Stimulated activated CD4-positive, alpha-beta T cell treated with anti-CD3 and anti-CD28 coated beads, Interleukin-15, amount 100 ng/mL, for 48 hours (primary cell): ENCODE measurements at places on chromosomes 6 and 20.

DNA sequence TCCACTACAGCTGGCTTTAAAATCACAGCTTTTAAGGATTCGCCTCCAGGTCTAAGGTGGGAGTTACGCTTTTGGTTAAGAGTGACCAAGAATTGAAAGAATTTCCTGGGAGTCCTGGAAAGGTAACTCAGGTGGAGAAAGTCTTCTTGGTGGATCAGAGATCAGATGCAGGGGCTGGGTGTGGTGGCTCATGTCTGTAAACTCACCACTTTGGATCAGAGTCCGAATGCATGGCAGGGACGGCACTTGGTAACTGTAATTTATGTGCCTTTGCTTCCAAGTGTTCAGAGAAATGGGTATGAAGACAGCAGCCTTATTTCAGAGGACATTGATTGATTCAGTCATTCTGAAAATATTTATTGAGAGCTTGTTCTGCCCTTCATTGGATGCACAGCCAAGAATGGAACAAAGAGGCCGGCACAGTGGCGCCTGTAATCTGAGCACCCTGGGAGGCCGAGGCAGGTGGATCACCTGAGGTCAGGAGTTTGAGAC is 18.0 kb upstream of the JARID2 start:
- no peak for DNase-seq

DNA sequence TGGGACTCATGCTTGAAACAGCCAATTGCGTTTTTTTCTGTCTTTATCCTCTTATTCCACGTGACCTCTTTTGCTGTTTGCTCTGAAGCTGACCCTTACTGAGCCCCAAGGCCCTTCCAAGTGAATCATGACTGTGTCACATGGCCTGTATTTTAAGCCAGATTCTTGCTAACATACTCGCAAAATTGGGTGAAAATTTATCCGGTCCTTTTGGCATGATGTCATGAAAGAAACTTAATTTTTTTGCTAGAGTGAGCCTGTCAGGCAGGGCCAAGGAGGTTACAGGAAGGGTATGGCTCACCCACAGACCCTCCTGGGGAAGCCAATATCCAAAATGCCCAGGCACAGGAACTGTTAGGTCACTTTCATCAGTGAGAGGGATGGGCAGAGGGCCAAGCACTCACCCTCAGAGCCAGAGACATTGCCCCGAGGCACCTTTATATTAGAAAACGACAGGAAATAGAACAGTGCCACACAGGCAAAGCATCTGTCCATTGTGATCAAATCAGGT is 296.7 kb downstream of the CDH26 start:
- DNase-seq = no peak

GRCh38 chr6:3753228-3753835 is 1.8 kb upstream of the PXDC1 start:
- no peak for DNase-seq

DNA sequence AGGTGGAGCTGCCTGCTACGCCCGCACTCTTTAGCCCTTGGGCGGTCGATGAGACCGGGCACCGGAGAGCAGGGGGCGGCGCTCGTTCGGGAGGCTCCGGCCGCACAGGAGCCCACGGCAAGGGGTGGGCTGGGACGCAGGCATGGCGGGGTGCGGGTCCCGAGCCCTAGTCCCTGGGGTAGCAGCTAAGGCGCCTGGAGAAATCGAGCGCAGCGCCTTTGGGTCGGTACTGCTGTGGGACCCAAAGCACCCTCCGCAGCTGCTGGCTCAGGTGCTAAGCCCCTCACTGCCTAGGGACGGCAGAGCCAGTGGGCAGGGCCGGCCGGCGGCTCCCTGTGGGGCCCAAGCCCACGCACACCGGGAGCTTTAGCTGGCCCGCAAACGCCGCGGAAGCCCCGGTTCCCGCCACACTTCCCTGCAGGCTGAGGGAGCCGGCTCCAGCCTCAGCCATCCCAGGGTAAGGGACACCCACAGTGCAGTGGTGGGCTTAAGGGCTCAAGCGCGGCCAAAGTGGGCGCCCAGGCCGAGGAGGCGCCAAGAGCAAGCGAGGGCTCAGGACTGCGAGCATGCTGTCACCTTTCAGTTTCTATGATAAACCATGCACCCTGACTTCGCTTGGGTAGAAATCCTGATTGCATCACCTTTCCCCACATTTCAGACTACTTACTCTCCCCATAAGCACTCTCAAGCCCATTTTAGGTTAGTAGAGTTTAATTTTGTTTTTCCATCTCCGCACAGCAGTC is 52.0 kb downstream of the MYLIP start:
- no peak for DNase-seq

GRCh38 chr20:63417097-63417737 is 55.2 kb downstream of the KCNQ2 start:
- no peak for DNase-seq

- DNase-seq = no peak
Measured at GRCh38 chr6:16623731-16624130, 137.5 kb downstream of the ATXN1 start.

GRCh38 chr20:50725724-50726005 is 5.7 kb upstream of the PARD6B start:
- DNase-seq = no peak

- DNase-seq = no peak
Measured at GRCh38 chr6:55798571-55798970, 76.8 kb downstream of the BMP5 start.

- no peak for DNase-seq
Measured at GRCh38 chr6:1227935-1228753, 83.8 kb upstream of the FOXQ1 start.

- no peak for DNase-seq
Measured at GRCh38 chr20:59082077-59082740, 39.6 kb upstream of the PRELID3B start.

GRCh38 chr6:169269180-169270076 is 15.8 kb upstream of the THBS2 start:
- no peak for DNase-seq

GRCh38 chr20:52766645-52767435 is 205.3 kb upstream of the TSHZ2 start:
- DNase-seq = no peak

DNA sequence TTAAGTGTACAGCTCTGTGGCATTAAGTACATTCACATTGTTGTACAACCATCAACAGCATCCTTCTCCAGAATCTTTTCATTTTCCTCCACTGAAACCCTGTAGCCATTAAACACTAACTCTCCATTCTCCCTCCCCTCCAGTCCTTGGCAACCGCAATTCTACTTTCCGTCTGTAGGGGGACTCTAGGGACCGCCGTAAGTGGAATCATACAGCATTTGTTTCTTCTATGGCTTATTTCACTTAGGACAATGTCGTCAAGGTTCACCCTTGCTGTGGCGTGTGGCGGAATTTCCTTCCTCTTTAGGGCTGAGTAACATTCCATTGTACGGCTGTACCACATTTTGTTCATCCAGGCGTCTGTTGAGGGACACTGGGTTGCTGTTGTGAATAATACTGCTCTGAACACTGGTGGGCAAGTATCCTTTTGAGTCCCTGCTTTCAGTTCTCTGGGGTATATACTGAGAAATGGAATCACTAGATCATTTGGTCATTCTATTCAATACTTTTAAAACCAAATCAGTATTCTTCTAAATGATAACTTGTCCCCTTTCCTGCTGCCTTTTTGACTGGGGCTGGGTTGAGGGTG is 50.7 kb downstream of the PPP1R3G start:
- DNase-seq = peak; percentile 10

DNA sequence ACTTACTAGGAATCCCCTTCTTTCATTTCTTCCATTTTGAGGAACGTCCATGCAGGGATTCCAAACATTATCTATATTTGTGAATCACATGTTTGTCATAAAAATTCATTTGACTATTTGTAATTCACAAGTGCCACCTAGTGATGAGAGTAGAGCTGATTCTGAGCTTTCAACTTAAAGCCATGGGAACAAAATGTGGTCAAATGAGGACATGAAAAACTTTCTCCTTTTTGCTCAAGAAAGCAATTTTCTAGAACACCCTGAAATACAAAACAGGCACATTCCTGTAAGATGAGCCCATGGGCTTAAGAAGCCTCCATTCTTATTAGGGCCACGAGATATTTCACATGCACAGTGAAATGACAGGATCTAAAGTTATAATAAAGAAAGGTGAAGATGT is 12.3 kb downstream of the MAP3K7 start:
- no peak for DNase-seq

DNA sequence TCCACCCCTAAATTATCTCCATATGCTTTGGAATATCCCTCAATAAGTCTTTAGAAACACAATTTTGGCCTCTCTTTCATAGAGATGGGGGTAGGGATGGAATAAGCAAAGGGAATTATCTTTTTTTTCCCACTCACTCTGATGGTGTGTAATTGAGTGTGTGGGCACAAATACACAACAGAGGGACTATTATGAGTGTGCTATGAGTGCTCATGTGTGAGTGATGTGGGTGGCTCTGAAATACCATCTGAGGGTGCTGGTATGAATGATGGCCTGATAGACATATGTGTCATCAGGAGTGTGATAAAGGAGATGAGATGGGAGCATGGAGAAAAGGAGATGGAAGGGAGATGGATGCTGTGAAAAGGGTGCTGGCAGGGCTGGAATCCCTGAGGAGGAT is 35.6 kb downstream of the GSS start:
- DNase-seq = peak; percentile 12

- DNase-seq = no peak
Measured at GRCh38 chr20:32637311-32637710, 36.4 kb downstream of the C20orf203 start.

- no peak for DNase-seq
Measured at GRCh38 chr20:23399568-23400241, 21.6 kb downstream of the NAPB start.

DNA sequence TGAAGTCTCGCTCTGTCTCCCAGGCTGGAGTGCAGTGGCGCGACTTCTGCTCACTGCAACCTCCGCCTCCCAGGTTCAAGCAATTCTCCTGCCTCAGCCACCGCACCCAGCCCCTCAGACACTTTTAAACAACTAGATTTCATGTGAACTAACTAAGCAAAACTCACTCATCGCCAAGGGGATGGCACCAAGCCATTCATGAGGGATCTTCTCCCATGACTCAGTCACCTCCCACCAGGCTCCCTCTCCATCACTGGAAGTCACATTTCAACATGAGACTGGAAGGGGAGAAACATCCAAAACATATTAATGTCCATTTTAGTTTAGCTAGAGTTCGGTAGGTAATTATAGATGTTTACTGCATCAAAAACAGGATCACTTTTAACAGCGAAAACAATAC is 95.9 kb upstream of the PRL start:
- DNase-seq = no peak

- no peak for DNase-seq
Measured at GRCh38 chr6:85568411-85568810, 25.2 kb downstream of the SNX14 start.

DNA sequence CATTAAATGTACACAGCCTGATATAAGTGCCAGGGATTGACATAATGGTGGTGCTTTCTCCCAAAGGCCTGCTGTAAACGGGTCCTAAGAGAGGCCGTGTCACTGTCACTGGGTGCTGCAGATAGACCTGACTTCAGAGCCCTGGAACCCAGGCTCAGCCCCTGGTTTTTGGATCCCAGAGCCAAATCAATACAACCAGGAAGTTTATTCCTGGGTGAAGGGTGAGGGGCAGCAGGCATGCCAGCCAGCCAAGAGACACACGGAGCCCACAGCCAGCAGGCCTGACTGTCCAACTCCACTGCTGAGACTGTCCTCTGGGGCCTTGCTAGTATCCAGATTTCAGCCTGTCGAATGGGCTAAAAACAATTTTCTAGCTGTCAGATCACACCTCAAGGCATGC is 12.8 kb upstream of the ARMC12 start:
- DNase-seq = no peak

- no peak for DNase-seq
Measured at GRCh38 chr6:16421462-16421960, 183.1 kb downstream of the GMPR start.

- DNase-seq = no peak
Measured at GRCh38 chr6:38234934-38235682, 404.6 kb downstream of the BTBD9 start.

- no peak for DNase-seq
Measured at GRCh38 chr6:88704980-88705379, 258.4 kb downstream of the RNGTT start.

- no peak for DNase-seq
Measured at GRCh38 chr6:111841822-111842221, 31.4 kb downstream of the FYN start.

- DNase-seq = no peak
Measured at GRCh38 chr20:10718661-10719060, 44.9 kb upstream of the JAG1 start.

GRCh38 chr6:109486068-109486467 is 3.0 kb upstream of the ZBTB24 start:
- DNase-seq = no peak

DNA sequence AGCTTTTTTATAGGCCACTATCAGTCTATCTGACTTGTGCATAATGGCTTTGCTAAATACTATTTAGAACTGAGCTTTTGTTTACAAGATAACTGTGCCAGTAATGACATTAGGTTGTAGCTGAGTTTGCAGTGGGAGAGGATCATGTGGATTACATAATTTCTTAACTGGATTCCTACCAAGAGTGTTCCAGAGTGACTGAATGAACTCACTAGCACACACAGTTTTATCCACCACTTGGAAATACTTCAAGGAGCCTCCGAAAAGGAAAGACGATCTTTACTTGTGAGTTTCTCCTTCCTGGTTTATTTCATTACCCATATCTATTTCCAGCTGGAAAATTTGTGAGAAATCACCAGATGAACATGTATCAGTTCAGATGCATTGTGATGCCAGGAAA is 10.9 kb upstream of the SYNE1 start:
- DNase-seq = no peak

GRCh38 chr6:106866875-106867658 is 107.5 kb downstream of the CD24 start:
- no peak for DNase-seq

- no peak for DNase-seq
Measured at GRCh38 chr20:6740096-6740495, 27.4 kb upstream of the BMP2 start.

- no peak for DNase-seq
Measured at GRCh38 chr6:6169141-6169540, 151.3 kb downstream of the F13A1 start.

DNA sequence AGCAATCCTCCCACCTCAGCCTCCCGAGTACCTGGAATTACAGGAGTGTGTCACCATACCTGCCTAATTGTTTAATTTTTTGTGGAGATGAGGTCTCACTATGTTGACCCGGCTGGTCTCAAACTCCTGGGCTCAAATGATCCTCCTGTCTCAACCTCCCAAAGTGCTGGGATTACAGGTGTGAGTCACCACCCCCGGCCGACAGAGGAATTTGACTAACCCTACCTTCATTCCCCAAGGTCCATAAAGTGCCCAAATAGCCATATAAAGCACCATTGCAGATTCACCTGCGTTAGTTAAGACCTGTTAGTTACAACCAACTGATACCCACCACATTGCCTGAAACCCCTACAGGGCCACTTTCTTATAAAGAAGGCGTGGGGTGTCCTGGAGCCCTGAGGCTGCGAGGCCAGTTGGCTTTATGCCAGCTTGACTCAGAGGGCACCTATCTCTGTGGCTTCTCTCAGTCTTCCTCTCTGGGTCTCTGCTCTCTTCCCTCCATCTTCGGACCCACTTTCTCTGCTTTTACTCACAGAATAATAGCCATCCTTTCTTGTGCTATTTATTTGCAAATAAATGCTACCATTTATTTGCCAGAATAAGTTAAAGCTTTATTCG is 65.6 kb downstream of the SLC2A10 start:
- DNase-seq = no peak
